ENCODE measurements at places on chromosomes 3 and 15.

DNA sequence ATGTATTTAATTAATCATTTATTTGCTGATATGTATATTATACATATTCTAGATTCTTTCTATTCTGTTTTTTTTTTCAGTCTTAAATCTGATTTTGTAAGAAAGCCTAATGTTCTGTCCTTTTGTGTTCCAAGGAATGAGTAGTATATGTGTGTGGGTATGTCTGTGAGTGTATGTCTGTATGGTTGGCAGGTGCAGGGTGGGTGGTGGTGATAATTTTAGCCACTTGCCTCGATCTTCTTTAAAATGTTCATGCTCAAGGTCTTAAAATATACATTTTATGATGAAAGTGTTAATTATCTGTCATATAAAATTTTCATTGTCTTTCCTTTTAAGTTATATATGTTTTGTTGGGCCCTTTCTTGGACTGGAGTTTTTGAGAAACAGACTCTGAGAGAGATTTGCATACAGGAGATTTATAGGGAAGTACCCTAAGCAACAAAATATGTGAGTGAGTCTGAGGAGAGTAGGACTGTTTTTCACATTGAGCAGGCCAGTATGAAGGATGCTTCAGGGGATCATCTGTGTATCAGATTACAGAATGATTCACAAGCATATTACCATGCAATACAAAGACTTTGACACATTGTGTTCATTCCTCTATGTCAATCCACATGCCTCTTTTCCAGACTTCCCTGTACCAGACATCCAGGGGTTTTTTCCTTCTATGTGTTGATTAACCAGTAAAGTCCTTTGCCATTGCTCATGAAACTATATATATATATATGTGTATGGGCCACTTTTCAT is 211.0 kb upstream of the DPPA4 start:
- no peak for DNase-seq

GRCh38 chr3:123015596-123015995 is 12.0 kb downstream of the SEMA5B start:
- DNase-seq = no peak

DNA sequence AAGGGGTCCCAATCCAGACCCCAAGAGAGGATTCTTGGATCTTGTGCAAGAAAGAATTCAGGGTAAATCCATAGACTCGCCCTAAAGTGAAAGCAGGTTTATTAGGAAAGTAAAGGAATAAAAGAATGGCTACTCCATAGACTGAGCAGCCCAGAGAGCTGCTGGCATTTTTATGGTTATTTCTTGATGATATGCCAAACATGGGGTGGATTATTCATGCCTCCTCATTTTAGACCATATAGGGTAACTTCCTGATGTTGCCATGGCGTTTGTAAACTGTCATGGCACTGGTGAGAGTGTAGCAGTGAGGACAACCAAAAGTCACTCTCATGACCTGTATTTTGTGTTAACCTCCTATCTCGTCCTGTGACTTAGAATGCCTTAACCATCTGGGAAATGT is 142.2 kb downstream of the DOCK3 start:
- no peak for DNase-seq

- no peak for DNase-seq
Observed at GRCh38 chr3:37149257-37149656, 25.1 kb downstream of the LRRFIP2 start.

GRCh38 chr3:139757448-139758030 is 79.8 kb upstream of the NMNAT3 start:
- DNase-seq = no peak

- no peak for DNase-seq
Observed at GRCh38 chr3:43238801-43239200, 47.5 kb upstream of the SNRK start.
